ENCODE measurements at places on chromosomes 5 and 9.
A peak's percentile ranks its signal among the peaks of the same experiment; 100 is the strongest.

DNA sequence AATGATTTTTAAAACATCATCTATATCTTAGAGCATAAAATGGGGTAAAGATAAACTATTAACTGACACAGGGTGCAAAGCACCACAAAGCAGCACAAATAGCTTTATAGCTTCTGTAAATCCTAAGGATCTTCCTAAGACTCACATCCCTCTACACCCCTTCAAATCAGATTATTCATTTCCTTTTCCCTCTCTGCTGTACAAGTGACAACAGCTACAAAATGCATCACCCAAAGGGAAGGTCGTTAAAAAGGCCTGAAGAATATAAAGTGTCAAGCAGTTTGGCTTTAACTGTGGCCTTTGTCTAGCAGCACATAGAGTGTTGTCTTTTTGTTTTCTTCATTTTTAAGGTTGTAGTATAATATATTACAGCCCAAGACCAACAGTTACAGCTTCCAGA lies 422.1 kb downstream of the PDE4D start:
- no peak for DNase-seq

DNA sequence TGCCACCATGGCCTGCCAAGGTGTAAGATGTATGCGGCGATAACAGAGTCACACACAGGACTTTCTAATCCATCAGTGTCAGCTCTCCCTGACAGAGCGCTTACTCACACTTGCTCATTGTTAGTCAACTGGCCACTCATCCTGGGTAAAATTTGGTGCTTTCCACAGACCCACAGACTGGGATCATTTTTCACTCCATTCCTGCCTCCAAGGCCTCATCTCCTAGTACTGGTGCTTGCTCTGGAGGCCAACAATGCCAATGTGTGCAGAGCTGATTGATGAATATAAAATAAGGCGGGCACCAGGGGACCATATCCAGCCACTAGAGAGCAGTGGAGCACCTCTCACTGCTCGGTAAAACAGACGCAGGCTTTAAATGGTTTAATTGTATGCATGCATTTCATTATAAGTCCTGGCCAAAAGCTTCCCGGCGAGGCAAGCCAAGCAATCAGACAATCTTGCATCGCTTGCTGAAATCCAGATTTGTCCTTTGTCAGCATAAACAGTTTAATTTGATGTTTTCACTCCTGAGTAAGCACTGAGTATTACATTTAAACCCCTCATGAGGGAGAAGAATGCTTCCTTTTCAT lies 22.3 kb downstream of the PSMB7 start:
- peak; percentile 80 for DNase-seq

GRCh38 chr5:56307714-56308333 lies 74.7 kb upstream of the ANKRD55 start:
- no peak for DNase-seq

DNA sequence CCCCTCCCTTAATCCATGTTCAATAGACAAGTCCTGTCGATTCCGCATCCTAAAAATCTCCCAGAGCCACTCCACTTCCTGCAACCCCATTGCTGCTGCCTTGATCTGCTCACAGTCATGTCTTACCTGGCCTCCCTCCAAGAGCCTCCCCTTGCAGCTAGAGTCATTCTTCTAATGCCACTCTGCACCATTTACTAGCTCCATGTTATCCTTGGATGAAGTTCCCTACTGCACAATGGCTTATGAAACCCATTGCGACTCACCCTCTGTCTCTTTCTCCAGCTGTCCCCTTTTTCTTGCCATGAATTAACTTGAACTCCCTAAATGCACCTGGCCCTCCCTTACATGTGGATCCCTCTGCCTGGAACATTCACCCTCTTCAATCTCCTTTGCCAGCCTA lies 39.5 kb downstream of the MEGF10 start:
- DNase-seq = no peak

- DNase-seq = no peak
Observed at GRCh38 chr5:82105457-82105856, 133.6 kb downstream of the ATG10 start.

DNA sequence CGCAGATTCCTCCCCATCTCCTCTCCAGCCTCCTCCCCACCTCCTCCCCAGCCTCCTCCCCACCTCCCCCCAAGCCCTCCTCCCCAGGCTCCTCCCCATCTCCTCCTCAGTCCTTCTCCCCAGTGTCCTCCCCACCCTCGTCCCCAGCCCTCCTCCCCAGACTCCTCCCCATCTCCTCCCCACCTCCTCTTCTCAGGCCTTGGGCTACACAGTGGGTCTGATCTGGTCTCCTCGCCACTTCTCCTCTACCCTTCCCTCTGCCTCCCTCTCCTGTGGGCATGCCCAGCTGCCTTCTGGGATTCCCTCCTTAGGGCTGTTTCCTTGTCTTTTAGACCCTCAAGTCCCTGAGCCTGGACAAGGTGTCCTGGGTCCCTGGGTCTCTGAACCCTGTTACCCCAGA lies 28.3 kb downstream of the CXXC5 start:
- DNase-seq = no peak

GRCh38 chr5:59665086-59665831 lies 228.3 kb downstream of the PDE4D start:
- DNase-seq = no peak

GRCh38 chr5:150441813-150442698 lies 7.5 kb downstream of the RPS14 start:
- no peak for DNase-seq

DNA sequence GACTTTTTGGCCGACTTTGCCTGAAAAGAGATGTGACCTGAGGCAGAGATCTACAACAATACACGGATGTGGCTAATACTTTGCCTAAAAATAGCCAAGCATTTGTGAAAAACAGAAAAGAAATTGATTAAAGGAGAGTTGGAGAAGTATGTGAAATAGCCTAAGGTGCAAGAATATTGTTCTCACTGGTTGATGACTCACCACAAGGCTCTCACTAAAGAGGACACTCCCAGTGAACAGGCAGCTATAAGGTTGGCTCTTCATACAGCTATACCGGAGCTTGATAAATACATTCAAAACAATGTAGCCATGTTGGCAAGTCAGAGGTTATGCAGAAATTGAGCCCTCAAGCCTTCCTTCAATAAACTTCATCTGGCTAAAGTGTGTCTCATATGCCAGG lies 317.2 kb upstream of the GRAMD2B start:
- DNase-seq = no peak

- DNase-seq = no peak
Observed at GRCh38 chr5:78492650-78493049, 132.2 kb downstream of the SCAMP1 start.

- DNase-seq = no peak
Observed at GRCh38 chr5:112062181-112062580, 305.2 kb upstream of the NREP start.

- DNase-seq = no peak
Observed at GRCh38 chr9:26058111-26058895, 380.1 kb upstream of the TUSC1 start.

DNA sequence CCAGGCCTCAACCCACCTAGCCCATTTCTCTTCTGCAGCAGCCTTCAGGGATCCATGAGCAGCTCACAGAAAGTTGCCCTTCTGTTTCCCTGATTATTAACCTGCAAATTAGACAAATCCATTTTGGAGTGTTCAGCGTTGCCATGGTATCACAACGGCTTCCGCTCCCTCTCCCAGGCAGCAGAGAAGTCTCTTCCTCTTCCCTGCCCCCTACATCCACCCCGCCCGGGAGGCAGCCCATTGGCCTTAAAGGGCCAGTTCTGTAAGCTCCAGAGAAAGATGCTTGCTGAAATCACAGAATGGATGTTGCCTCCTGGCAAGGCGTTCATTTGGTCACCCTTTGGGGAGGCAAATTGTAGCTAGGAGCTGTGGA lies 47.7 kb upstream of the BOD1 start:
- DNase-seq = peak; percentile 10

GRCh38 chr9:132656299-132656698 lies 13.5 kb downstream of the DDX31 start:
- DNase-seq = no peak

GRCh38 chr9:128034821-128035652 lies 32.1 kb downstream of the NAIF1 start:
- DNase-seq = peak; percentile 79

Measured in NB4 (cell line).